Cardiac atrium fibroblast (primary cell): ENCODE measurements at places on chromosomes 3 and 15. TPM values are rescaled to one million over a fixed set of nuclear protein-coding genes. Genes with fewer than 3 reads are reported as not detected.

The NANOGP8 gene
- total RNA-seq = not detected in 2 replicates

The SLC9C1 gene
- total RNA-seq = 0.16 TPM in 1 of 2 replicates, not detected in the other

The LXN gene
- total RNA-seq = 30.5 and 43.9 TPM in 2 replicates

The DYNC1LI1 gene
- total RNA-seq = 28.5 and 29.5 TPM in 2 replicates
